ENCODE measurements at places on chromosomes 2 and 18. TPM values are rescaled to one million over a fixed set of nuclear protein-coding genes. Genes with fewer than 3 reads are reported as not detected.
A peak's percentile ranks its signal among the peaks of the same experiment; 100 is the strongest.

DNA sequence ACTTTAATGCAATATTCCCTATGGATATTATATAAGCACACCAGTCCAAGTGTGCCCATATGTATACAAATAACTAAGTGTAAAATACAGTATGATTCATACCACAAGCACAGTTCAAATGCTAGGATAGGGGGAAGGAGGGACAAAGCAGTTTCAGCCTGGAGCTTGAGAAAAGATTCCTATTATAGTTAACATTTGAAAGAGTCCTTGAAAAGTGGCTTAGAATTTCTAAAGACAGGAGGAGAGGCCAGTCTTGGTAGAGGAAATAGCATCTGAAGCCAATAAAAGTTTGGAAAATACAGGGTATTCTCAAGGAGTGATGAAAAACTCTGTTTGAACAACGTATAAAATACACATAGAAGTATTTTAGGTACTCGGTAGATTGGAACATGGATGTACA, 173.4 kb upstream of the CWC22 start:
- DNase-seq = no peak

DNA sequence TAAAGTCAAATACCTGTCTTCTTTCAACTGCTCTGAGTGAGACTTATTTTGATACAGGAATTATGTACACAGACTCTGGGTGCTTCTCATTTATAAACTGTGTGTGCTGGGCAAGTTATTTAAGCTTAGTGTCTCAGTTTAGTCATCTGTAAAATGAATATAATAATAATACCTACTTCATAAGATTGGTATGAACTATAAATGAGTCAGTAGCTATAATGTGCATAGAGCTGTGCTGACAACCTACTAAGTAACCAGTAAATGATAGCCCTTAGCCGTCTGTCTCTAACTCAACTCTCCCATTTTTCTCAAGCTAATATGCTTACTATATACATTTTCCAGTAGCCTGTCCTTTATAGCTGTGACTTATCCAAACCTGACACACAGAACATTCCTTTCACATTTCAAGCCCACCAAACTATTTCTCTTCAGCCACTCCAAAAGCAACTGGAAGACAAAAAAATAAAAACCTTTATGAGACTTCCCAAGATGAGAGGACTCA, 319.8 kb downstream of the ETAA1 start:
- no peak for DNase-seq

DNA sequence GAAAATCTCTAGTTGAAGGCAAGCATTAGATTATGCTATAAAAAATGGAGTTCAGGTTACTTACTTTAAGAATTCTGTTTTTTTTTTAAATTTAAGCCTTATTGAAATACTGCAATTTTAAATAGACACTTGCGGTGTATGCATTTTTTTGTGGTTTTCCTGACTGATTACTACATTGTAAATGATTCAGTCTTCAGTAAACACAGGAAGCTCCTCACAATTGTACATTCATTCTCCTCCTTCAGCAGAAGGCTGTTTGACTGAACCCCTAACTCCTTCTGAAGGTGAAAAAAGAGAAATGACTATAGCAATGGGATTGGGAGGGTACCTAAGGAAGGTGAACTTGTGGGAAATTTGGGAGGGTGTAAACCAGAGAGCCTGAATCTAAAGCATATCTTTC, 136.1 kb downstream of the GCA start:
- DNase-seq = no peak

DNA sequence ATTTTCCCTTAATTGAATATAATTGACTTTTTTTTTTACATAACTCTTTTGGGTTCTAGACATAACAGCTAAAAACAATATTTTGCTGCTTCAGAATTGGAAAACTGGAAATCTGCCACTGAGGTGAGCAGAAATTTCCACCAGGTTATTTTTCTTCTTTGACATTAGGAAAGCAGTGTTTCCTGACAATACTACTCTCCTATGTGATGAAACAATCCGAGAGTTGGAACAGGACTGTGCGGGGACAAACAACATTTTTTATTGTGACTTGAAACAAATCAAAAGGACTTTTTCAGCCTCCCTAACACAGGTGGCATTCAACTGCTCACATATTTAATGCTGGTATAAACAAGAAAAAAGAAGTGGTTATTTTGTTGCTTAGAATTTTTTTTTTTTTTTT, 237.2 kb downstream of the RNF152 start:
- no peak for DNase-seq

DNA sequence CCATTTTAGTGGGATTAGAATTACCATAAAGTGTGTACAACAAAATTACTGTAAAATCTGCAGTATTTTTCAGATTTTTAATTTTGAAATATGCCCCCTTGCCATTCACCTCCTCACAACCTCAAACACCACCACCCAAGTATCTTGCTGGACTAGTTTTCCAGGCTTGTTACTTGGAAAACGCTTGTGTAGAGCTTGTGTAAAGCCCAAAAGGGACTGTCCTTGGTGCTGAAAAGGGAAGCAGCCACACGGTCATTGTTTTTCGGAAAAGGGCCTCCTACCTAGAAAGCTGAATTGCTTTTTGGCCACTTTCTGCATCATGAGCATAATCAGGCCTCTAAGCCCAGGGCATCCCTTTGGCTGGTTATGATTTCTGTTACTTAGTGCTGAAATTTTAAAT, 563.4 kb downstream of the LRRTM4 start:
- peak; percentile 59 for DNase-seq

GRCh38 chr2:237128026-237128703, 42.5 kb downstream of the COPS8 start:
- DNase-seq = no peak

GRCh38 chr18:58095222-58095621, 51.2 kb downstream of the NEDD4L start:
- DNase-seq = no peak

GRCh38 chr2:42848265-42848664, 55.9 kb upstream of the HAAO start:
- DNase-seq = no peak

DNA sequence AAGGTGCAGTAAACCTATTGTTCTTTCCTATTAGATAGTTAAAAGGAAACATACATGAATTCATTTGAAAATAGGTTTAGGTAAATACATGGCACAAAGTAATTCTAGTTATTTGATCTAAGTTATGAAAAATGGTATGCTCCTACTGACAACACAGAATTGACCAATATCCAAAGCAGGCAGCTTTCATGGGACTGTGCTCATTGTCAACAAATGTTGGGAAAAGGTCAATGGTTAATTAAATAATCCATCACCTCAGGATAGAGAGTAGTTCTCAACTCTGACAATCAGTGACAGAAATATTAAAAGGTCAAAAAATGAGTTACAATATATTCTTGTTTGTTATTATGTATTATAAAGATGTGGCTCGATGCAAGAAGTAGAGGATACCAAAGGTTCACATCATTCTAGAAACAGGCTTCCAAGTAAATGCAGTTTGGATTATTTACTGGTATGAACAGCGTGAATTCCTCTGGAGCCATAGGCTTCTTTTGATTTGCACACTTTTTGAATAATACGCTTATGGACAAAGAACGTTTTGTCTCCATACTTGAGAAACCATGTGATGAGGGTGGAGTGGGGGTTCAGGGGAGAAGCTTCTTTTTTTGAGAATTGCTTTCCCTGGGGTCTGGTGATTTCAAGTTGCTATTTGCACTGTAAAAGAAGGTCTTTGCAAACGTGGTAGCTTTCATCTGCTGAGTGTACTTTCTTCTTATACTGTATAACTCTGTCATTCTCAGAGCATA, 422.0 kb upstream of the ZEB2 start:
- no peak for DNase-seq

DNA sequence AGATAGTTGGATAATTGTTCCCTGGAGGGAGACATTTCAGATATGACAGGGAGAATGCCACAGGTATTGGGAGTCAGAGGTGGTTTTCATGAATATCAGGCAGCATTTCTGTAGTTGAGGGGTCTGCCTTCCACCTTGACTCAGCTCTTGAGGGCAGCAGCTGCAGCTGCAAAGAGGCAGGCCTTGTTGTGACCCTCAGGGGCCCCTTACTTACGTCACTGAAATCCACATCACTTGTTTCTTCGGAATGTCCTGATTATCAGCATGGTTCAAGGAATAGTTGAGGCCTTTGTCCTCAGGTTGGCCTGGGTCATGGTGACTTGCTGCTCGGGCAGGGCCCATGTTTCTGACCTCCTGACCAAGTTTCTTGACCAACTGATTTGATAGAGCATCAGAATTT, 46.9 kb downstream of the TMEM17 start:
- DNase-seq = no peak

GRCh38 chr18:64330161-64330560, 181.3 kb upstream of the LINC00305 start:
- no peak for DNase-seq

DNA sequence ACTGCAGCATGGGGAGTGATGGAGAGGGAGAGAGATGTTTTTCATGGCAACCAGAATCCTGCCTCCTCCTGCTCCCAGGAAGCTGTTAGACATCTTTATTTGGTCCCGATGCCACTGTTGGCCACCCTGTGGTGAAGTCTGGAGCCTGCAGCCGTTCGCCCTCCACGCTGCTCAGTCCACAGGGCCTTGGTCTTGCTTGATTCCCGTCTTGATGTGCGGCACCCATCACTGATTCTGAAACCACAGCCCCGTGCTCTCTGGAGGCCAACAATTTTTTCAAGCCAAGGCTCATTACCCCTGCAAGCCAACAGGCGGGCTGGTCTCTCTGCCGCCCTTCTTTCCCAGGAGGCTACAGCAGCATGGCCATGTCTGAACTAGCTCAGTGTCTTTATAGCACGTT, 24.5 kb downstream of the SIGLEC15 start:
- no peak for DNase-seq

DNA sequence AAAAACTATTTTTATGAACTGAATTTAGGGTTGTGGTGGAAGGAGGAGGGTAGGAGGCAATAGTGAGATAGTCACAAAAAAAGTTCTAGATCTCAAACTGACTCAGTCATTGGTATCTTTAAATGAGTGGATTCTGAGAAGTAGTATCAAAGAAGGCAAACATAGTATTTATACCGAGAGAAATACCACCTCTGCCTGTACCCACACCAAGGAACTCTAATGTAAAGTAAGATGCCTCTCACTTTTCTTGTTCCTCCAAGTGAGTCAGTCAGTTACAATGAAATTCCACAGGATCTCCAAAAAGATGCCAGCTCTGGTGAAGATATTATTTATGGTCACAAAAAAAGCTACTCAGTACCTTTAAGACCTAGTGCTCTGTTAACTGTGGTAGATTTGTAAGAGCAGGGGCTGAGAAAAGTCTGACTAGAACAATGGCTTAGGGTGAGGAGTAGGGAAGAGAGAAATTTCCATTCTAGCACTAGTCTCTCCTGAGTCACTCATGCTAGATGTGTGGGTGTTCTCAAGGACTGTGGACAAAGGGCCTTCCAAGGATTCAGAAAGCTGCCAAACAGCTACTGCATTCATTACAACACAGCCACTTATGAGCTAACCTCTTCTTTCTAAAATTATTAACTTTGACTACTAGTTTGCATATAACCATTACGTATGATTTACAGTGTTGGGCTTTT, 36.3 kb downstream of the YWHAQ start:
- DNase-seq = no peak

GRCh38 chr2:49687918-49688317, 533.6 kb upstream of the FSHR start:
- no peak for DNase-seq

DNA sequence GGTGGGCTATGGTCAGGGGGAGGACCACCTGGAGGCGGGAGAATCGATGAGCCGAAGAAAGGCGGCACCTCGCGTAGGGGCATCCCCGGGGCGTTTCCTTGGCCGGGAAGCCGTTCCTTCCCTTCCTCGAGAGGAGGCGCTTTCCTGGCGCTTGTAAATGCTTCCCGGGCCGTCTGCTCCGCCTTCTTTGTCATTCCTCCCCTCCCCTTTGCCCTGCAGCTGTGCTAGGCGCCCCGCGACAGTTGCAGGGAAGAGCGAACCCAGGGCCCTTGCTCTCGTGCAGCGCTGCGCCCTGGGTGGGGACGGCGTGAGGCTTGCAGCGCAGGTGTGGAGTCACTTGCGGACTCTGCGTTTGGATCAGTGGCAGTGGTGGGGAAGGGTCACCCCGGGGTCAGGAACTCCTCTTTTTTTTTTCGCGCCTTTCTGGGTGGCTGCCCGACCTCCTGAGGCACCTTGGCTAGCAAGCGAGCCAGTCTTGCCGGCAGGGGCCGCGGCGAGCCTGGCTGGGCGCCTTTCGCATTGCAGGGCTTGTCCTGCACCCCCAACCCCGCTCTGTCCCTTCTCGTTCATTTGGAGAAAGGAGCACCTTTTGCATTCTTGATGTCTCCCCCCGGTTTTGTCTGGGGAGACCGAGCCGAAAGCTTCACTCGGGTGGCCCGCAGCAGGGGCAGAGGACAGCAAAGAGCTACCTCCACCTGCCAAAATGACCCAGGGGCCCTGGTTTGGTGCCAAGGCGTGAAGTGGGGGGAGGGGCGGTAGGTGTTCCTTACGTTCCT, 858 bp downstream of the KCNS3 start:
- DNase-seq = peak; percentile 37

GRCh38 chr18:23163786-23164533, 28.7 kb downstream of the CABLES1 start:
- no peak for DNase-seq

- no peak for DNase-seq
Observed at GRCh38 chr18:70422391-70422965, 133.6 kb downstream of the SOCS6 start.

GRCh38 chr18:43710135-43710534, 432.8 kb upstream of the SYT4 start:
- no peak for DNase-seq

GRCh38 chr2:52539026-52539970, 1228.3 kb upstream of the CHAC2 start:
- DNase-seq = no peak

- no peak for DNase-seq
Observed at GRCh38 chr2:86284987-86285386, 52.4 kb downstream of the REEP1 start.

DNA sequence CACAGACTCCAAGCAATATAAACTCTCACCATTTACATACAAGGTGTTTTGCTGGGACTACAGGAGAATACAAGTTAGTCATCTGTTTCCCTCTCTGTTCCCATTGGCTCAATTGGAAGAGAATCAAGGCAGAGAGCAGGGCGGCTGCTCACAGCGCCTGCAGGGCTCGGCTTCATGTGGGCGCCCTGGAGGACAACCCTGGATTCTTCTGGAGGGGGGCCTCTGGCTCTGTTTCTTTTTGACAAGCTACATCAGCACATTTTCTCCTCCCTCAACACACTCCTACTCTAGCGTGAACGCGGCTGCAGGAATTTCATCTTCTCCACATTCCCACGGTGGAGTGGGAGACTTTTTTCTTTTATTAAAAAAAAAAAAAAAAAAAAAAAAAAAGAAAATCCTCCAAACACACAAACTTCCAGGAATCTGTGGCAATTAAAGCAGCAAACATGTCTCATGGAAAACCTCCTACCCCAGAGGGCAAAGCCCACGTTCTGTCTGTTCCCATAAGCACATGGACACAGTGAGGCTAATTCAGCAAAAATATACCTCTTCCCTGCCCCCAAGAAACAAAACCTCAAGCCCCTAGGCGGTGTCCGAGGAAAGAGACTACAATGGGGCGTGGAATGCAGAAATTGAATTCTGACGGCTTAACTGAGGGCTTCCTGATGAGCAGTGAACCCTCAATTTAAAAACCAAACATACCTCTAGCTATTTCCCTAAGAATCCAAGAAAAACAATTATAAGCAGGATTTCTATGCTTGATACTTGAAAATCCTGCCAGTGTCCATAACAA, 50.6 kb downstream of the PARD6G start:
- peak; percentile 10 for DNase-seq

The GPAT2 gene
- polyA plus RNA-seq = 3.6 TPM

The SNORC gene
- 2.3 TPM for polyA plus RNA-seq

The LPIN2 gene
- 41.3 TPM for polyA plus RNA-seq

The CHRNG gene
- polyA plus RNA-seq = 2.0 TPM

The KCNJ3 gene
- polyA plus RNA-seq = 6.9 TPM

The ERMN gene
- 0.28 TPM for polyA plus RNA-seq

The PRSS56 gene
- 0.08 TPM for polyA plus RNA-seq

The AUP1 gene
- polyA plus RNA-seq = 102 TPM

The VWC2L gene
- polyA plus RNA-seq = 0.07 TPM

The MBP gene
- polyA plus RNA-seq = 20.5 TPM

The EGR4 gene
- not detected for polyA plus RNA-seq

Data from left renal cortex interstitium (tissue), 4 donors.